ENCODE measurements at places on chromosomes 12 and 14.

- no peak for DNase-seq
These were observed 11.5 kb downstream of the TCL1B start for GRCh38 chr14:95697764-95698163.

GRCh38 chr14:57018065-57018464, 207.8 kb upstream of the OTX2 start:
- no peak for DNase-seq

DNA sequence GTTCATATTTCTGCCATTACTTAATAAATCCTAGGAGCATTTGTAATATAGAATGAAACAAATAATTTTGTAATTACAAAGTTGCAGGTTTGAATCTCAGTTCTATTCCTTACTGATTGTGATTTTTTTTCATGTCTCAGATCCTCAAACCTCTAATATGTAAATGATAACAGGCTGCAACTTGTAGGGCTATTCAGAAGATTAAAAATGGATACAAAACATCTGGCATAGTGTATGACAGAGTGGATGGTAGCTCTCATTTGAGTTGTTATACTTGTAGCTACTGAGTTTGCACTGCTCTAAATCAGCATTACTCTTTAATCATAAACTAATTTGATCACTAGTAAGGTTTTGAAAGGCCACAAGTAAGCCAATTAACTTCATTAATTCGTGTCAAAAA, 406.3 kb upstream of the MGAT4C start:
- no peak for DNase-seq

GRCh38 chr14:29217813-29218450, 451.3 kb downstream of the FOXG1 start:
- DNase-seq = peak; percentile 78

DNA sequence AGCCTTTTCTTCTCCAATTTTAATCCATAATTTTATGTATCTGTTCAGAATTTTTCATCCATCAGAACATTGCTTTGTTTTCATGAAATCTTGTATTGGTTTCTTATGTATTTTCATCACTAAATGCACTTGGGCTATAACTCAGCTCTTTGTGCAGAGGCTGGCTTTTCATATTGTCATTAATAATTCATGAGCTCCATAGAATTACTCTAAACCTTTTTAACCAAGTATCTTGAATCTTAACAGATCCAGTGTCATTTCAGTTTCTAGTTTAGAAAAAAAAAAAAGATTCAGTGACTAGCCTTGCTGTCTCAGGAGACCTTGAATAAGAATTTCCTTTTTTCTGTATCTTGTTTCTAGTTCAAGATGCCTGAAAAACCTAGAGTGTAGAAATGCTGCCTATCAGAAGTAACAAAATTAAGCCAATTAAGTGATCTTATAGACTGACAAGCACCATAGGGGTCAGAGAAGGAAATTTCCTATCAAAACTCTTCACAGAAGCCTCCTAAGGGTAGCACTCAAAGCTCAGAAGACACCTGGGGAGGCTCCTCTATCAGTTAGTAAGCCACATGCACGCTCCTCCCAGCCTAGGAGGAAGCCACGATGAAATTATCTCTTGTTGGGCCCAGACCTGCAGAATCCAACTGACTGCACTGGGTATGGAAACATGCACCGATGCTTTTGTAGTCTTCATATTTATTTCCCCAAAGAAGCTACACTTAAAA, 163.4 kb downstream of the KICS2 start:
- no peak for DNase-seq

DNA sequence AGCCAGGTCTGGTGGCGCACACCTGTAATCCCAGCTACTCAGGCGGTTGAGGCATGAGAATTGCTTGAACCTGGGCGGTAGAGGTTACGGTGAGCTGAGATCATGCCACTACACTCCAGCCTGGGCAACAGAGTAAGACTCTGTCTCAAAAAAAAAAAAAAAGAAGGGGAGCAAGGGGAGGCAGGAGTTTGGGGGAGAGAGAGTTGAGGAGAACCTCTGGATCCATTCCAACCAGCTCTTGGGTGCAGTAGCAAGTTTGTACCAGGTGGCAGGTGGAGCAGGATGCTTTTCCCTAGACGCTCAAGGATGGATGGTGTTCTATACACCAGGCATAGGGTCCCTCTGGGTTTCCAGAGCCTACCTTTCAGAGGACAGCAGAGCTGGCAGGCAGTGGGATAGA, 1.9 kb downstream of the NFE2 start:
- no peak for DNase-seq

GRCh38 chr14:93133464-93133863, 17.7 kb upstream of the ITPK1 start:
- DNase-seq = peak; percentile 87
